ENCODE measurements at places on chromosomes 1 and 21.

- DNase-seq = no peak
Observed at GRCh38 chr1:78916986-78917385, 89.5 kb downstream of the ADGRL4 start.

- DNase-seq = no peak
Observed at GRCh38 chr1:1601564-1602303, 1.8 kb upstream of the FNDC10 start.

DNA sequence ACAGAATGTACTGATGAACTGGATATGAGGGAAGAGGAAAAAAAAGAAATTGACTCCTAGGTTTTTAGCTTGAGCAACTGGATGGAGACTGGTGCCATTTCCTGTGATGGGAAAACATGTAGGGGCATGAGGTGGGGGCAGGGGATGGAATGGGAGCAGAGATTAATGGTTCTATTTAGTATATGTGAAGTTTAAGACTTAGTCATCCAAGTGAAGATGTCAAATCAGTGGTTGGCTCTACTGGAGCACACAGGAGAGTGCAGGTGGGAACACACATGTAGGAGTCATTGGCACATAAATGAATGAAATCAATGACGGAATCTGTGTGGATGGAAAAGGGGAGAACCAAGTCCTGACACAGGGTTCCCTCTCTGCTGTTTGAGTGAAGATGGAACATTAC is 224.4 kb upstream of the COA6 start:
- no peak for DNase-seq

- no peak for DNase-seq
Observed at GRCh38 chr1:78758506-78758905, 108.9 kb downstream of the IFI44 start.

DNA sequence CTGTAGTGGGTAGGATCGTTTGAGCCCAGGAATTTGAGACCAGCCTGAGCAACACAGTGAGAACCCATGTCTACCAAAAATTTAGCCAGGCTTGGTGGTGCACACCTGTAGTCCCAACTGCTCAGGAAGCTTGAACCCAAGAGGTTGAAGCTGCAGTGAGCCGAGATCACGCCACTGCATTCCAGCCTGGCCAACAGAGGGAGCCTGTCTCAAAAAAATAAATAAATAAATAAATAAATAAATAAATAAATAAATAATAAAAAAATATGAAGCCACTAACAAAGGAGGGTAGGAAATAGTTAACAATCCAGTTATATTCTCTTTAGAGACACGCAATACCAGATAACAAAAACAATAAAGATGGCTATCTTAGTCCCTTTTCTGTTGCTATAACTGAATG is 11.9 kb upstream of the CBR3 start:
- no peak for DNase-seq

DNA sequence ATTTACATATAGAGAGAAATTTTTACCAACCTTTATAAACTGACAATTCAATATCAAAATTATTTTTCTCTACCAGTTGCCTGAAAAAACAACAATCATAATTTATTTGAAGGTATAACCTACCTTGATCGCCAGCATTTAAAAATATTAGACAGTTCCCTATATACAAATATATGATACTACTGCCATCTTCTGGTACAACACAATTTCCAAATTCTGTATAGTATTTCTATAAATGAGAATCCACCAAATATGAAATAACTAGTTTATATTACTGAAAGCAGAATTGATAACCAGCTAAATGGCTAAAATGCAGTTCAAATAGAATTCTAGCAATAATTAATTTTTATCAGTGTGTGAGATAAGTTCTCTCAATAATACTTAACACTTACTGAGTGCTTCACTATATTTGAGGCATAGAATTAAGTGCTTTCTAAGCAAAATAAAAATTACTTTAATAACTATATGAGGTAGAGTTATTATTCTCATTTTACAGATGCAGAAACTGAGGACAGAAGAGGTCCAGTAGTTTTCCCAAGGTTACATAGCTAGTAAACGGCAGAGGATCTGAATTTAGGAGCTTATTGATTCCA is 75.6 kb downstream of the PIGK start:
- no peak for DNase-seq

DNA sequence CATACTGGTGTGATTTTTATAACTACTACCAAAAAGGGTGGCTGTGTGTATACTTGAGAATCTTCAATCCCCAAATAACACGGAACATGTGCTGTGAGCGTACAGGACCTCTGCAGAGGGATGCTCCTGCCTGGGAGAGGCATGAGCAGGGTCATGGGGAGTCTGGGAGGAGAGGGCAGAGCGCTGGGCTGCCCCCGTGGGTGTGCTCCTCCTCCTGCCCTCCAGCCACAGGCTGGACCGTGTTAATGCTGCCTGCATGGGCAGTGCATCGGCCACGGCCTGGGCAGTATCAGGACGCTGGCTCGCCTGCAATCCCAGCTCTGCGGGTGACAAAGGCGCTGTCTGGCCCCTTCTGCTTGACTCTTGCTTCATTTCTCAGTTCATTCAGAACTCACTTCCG is 6.2 kb downstream of the CEP104 start:
- no peak for DNase-seq

DNA sequence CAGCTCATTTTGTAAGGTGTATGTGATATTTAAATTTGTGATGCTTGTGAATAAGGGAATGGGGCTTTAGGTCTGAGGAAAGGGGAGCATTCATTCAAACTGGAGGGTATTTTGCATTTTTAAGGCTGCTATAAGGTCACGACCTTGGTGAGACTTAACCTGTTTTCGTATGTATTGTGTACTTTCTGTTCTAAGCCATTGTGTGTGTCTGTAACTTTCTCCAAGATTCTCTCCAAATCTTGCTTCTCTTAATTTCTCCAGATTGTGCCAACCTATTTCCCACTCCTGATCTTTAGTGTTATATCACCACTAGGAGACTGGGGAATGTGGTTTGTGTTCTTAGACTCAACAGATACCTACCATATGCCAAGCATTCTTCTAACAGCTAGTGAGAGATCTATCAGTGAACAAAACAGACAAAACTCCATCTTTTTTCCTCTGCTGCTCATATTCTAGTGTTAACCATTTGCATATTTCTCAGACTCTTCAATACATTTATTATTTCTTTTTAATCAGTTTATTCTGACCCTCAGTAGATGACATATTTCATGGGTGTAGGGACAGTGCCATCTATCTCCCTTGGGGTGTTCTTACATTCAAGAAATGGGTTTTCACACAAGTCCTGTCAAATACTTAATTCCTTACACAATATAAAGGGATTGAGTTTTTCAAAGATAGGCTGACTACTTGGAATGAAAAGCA is 27.5 kb downstream of the ATP1B1 start:
- no peak for DNase-seq

- DNase-seq = no peak
Observed at GRCh38 chr21:15614766-15615165, 115.0 kb upstream of the USP25 start.

DNA sequence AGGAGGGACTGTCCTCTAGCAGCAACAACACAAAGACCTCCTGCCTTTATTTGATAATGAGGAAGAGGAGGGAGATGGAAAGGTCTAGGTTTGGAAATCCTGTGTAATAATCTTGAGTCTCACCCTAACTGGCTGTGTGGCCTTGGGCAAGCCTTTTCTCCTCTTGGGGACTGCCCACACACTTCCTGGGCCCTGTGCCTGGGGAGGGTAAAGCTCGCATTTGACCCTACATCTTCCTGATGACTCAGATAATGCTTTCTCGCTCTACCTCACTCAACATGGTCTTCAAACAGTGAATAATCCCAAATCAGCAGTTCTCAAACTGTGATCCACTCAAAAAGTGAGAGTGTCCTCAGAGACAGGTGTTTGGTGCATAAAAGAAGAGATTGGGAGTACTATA is 81.2 kb downstream of the VWA5B1 start:
- DNase-seq = no peak

DNA sequence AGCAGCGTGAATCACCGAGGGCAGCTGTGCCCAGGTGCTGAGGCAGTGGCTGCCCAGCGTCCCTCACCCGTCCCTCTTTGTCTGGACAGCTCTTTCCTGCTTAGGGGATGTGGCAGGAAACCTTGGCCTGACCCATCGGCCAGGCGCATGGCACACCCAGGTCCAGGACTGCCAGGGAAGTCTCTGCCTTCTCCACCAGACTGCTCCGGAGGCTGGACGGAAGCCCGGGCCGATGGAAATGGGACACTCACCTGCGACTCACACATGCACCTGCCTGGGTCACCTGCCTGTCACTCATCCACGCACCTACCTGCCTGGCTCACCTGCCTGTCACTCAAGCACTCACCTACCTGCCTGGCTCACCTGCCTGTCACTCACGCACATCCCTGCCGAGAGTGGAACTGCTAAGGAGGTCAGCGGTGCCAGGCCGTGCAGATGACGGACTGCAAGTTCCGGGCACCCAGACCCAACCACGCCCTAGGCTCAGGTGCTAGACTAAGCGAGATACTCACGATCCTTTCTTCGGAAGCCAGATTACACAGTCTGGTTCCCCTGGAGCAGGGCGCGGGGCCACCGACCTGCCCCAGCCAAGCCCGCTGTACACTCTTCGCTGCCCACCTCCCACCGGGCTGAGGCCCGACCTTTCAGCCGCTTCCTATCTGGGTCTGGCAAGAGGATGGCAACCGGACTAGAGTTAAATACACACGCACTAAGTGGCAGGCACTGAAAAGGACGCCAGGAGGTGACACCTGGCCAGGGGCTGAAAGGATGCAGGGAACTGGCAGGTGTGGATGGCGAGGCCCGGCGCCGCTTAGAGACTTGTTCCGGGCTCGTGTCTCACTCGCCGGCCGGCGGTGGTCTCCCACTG is 1.1 kb downstream of the UBE2J2 start:
- no peak for DNase-seq

GRCh38 chr1:227343727-227344551 is 25.6 kb upstream of the CDC42BPA start:
- DNase-seq = no peak

GRCh38 chr21:42145569-42146272 is 73.2 kb upstream of the ABCG1 start:
- DNase-seq = peak; percentile 47

DNA sequence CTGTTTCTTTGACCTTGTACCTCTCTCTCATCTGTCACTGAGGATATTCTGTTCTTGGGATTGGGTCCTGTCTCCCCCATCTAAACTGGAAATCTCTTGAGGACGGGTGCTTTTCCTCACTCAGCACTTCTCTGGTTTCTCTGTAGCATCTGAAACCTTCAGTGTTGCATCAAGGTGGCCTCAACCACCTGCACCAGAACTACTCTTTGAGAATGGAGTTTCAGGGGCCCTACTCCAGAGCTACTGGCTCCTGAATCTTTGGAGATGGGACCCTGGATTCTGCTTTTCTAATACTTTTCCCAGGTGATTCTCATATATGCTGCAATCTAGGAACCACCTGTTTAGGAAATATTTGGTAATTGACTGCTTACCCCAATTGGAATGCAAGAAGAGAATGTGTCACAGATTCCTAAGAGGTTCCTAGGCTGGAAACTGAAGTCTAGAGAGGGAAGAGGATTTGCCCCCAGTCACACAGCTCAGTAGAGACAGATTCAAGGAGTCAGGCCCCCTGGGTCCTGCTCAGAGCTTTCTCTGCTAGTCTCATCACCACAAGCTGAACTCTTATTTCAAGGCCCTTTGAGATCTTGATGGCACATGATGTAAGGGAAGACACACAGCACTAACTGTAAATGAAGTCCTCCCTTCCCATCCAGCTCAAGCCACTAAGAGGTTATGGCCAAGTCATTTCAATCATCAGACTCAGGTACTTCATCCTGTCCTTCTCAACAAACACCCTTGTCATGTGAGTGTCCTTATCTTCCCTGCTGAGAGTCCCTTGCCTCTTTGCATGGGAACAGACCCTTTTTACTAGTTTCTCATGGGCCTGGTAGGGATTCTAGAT is 48.7 kb downstream of the EIF2D start:
- DNase-seq = no peak

- DNase-seq = no peak
Observed at GRCh38 chr1:75996196-75996595, 64.0 kb upstream of the ASB17 start.

DNA sequence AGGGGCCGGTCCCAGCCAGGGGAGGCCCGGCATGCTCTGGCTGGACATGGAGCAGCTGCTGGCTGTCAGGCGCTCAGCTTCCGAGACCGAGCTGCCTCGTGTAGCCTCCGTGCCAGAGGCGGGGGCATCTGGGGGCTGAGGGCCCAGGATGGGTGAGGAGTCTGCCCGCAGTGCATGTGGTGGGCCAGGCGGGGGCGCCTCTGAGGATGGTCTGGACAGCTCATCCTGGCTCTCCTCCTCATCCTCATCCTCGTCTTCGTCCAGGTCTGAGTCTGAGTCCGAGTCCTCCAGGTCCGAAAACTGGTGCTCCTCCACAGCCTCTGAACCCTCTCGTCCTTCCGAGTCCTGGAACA is 28.9 kb upstream of the EDN2 start:
- no peak for DNase-seq

DNA sequence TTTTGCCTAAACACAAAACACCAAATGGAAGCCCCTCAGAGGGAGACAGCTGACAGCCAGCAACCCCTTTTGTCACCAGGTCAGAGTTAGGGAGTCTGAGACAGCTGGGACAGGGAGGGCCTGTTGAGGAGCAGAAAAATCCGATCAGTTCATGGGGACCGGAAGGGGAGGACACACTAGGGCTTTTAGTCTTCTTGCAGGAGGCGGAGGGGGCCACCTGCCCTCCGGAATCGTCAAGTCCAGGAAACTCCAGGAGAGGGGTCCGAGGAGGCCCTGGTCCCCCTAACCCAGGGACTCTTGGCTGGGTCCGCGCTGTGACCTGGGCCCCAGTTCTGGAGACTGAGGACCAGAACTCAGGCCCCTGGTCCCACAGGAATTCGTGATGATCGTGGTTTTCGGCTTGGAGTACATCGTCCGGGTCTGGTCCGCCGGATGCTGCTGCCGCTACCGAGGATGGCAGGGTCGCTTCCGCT is 34.2 kb downstream of the KCNQ4 start:
- DNase-seq = no peak

All from naive thymus-derived CD8-positive, alpha-beta T cell (primary cell).